ENCODE measurements at places on chromosomes 7 and 10. TPM values are rescaled to one million over a fixed set of nuclear protein-coding genes. Genes with fewer than 3 reads are reported as not detected.
A peak's percentile ranks its signal among the peaks of the same experiment; 100 is the strongest.

- no peak for DNase-seq
Measured at GRCh38 chr10:74738985-74739567, 87.3 kb upstream of the KAT6B start.

GRCh38 chr7:26681819-26682418, 182.5 kb downstream of the SKAP2 start:
- DNase-seq = peak; percentile 12

FZD1 gene
- total RNA-seq = 14.8 TPM

DNA sequence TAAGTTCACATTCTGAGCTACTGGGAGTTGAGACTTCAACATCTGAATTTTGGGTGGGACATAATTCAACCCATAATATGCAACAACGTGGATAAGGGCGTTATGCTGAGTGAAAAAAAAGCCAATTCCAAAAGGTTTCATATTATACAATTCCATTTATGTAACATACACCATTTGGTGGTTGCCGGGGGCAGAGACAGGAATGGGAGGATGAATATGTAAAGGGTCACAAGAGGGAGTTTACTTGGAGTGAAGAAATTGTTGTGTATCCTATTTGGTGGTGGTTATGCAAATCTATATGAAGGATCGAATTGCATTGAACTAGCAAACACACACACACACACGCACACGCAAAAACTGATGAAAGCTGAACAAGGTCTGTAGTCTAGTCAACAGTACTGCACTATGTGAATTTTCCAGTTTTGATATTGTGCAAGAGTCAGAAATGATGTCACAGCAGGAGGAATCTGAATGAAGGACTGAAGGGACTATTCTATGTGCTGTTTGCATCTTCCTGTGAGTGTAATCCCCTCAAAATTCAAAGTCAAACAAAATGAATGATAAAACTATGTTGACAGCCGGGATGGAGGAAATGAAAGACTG, 249.2 kb upstream of the HABP2 start:
- no peak for DNase-seq

- no peak for DNase-seq
Measured at GRCh38 chr10:11448545-11449244, 162.8 kb downstream of the USP6NL start.

- DNase-seq = no peak
Measured at GRCh38 chr10:109981650-109982049, 26.1 kb upstream of the ADD3 start.

SLIT1 gene
- 23.2 TPM for total RNA-seq

- no peak for DNase-seq
Measured at GRCh38 chr7:158249692-158250091, 337.9 kb downstream of the PTPRN2 start.
